ENCODE measurements at places on chromosomes 12 and 14.

GRCh38 chr14:53017837-53018236 is 67.0 kb upstream of the FERMT2 start:
- no peak overlapping the region for H3K27ac ChIP-seq
- H3K4me3 ChIP-seq = no peak overlapping the region
- no peaks in the 10 kb centered on the region for H3K4me1 ChIP-seq
- H3K27me3 ChIP-seq = peaks cover 5% of the 10 kb centered on the region
- H3K36me3 ChIP-seq = no peaks in the 10 kb centered on the region

DNA sequence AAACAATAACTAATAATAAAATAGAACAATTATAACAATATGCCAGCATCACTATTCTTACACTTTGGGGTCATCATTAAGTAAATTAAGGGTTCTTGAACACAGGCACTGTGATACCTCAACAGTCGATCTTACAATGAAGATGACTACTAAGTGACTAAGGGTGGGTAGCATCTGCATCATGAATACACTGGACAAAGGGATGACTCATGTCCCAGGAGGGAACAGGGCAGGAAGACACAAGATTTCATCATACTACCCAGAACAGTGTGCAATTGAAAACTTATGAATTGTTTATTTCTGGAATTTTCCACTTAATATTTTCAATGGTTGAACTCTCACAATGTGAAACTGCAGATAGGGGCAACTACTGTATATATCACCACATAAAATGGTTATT is 19.7 kb downstream of the TSPAN19 start:
- H3K27me3 ChIP-seq = no peaks in the 10 kb centered on the region
- no peak overlapping the region for H3K27ac ChIP-seq
- H3K4me3 ChIP-seq = no peak overlapping the region
- no peaks in the 10 kb centered on the region for H3K36me3 ChIP-seq
- peaks cover 6% of the 10 kb centered on the region for H3K4me1 ChIP-seq

- no peaks in the 10 kb centered on the region for H3K27me3 ChIP-seq
- DNase-seq = peak; percentile 27
- no peak overlapping the region for H3K4me3 ChIP-seq
- H3K4me1 ChIP-seq = peaks cover 4% of the 10 kb centered on the region
- no peak overlapping the region for H3K27ac ChIP-seq
- H3K36me3 ChIP-seq = no peaks in the 10 kb centered on the region
These were observed 213.0 kb downstream of the MON2 start for GRCh38 chr12:62679608-62680007.

DNA sequence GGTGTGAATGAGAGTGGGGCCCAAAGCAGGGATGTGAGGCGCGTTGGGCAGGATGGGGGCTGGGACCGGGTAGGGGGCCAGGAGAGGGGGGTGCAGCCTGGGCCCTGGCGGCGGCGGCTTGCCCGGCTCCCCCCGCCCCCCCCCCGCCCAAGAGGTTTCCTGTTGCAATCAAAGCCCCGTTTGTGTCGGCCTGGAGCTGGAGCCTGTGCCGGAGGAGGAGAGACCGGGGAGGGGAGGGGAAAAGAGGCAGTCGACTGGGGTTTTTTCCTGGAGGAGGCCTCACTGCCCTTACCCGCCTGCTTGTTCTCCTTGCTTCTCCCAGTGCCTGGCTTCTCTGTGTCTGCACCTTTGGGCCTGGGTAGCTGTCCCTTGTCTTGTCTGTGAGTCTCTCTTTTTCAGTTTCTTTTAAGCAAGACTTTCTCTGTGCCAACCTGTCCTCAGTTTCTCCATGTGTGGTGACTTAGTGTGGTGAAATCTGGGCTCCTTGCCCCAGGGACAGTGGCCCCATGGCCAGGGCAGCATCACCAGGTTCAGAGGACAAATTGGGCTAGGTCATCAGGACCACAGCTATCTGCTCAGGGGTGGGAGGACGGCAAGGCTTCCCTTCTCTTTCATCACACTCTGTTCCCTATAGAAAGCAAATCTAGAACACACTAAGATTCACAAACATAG is 8.5 kb downstream of the RARG start:
- H3K4me1 ChIP-seq = peaks cover 37% of the 10 kb centered on the region
- H3K36me3 ChIP-seq = no peaks in the 10 kb centered on the region

- H3K27me3 ChIP-seq = no peaks in the 10 kb centered on the region
- peaks cover 9% of the 10 kb centered on the region for H3K36me3 ChIP-seq
- no peaks in the 10 kb centered on the region for H3K4me1 ChIP-seq
- no peak overlapping the region for H3K27ac ChIP-seq
- H3K4me3 ChIP-seq = no peak overlapping the region
These were observed 27.4 kb upstream of the DIP2B start for GRCh38 chr12:50477241-50477832.

- H3K36me3 ChIP-seq = no peaks in the 10 kb centered on the region
- no peaks in the 10 kb centered on the region for H3K27me3 ChIP-seq
- H3K4me3 ChIP-seq = no peak overlapping the region
These were observed 98.3 kb downstream of the PTGER2 start for GRCh38 chr14:52412426-52412825.

DNA sequence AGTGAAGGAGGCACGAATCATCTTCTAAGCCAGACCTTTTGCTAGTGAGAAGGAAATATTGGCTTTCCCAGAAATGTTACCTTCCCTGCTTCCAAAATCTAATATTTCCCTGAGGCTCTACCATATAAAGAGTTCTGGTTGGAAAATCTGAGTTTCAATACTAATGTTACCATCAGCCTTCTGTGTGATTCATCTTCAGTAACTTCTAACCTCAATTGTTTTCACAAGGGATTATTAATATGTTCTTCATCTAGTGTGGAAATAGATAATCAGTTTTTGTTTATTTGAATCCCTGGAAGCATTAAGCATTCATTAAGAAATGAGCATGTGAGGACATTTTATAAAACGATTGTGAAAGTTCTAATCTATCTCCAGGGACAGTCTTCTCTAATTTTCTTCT is 720.9 kb downstream of the AACS start:
- no peak for DNase-seq
- no peaks in the 10 kb centered on the region for H3K27me3 ChIP-seq
- H3K27ac ChIP-seq = no peak overlapping the region

DNA sequence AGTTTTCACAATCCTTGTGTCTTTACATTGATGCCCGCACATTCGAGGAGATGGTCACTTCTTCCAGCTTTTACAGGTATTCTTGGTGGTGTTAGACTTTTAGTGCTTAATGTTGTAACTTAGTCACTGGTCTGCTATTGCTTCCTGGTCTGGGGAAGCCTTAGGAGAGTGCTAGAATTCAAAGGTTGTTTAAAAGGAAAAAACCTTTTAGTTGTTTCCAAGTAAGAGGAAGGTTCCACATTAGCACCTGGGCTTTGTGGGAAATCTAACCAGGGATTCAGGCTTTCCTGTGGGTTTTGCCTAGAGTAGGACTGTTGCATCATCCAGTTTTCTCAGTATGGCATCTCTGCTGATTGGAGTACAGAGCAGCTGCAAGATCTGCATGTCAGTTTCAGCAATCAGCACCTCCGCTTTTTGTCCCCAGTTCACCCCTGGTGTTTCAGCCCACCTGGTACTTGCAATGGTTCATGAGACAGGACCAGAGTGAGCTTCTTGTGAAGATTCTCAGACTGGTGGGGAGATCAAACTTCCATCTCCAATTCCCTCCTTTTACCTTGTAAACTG is 44.0 kb upstream of the PLBD1 start:
- no peak overlapping the region for H3K4me3 ChIP-seq
- DNase-seq = no peak
- no peaks in the 10 kb centered on the region for H3K27me3 ChIP-seq
- H3K27ac ChIP-seq = no peak overlapping the region
- H3K4me1 ChIP-seq = no peaks in the 10 kb centered on the region

DNA sequence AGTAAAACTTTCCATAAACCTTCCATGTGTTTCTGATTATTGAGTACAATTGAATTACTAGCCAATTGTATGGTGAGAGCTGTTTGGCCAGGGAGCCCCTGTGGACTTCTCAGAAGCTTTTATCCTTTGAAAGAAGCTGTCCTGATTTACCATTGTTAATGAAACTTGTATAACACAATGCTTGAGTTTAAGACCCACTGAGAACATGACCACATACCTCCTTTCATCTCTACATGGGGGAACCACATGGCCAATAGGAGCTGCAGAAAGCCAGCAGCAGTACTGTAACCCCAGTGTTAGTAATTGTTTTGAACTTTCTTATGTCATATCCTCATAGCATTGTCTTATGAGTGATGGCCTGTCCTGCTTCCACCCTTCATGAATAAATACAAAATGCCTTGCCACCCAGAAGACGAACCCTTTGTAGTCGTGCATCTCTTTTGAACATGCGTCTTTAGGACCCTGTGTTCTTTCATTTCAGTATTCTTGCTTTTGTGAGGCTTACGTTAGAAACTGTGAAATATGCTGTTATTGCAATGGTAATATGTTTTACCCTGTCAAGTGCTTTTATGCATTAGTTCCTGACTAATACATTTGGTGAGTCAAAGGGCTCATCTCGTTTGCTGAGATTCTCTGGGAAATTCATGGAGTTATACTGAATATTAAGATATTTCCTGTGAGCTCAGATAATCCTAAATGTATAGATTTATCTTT is 815.7 kb downstream of the NRXN3 start:
- H3K4me1 ChIP-seq = no peaks in the 10 kb centered on the region
- peak; percentile 34 for DNase-seq
- H3K36me3 ChIP-seq = no peaks in the 10 kb centered on the region
- no peak overlapping the region for H3K27ac ChIP-seq
- no peaks in the 10 kb centered on the region for H3K27me3 ChIP-seq

DNA sequence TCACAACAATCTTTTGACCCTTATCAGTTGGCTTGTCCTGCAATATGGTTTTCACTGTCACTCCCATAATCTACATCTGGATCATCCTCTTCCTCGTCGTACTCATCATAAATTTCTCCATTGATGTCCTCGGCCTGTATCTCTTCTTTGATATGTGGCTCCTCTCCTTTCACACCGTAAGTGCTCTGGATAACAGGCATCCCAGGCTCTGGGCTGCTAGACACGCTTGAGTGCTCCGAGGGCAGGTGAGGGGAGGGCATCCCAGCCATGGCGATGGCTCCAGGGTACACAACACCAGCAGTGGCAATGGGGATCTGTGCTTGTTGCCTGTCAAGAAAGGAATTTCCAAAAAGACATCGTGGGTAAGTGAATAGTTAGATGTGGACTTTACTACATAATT is 415.3 kb downstream of the SOX5 start:
- DNase-seq = no peak
- no peaks in the 10 kb centered on the region for H3K36me3 ChIP-seq

- H3K36me3 ChIP-seq = no peaks in the 10 kb centered on the region
- no peak for DNase-seq
- no peak overlapping the region for H3K27ac ChIP-seq
- H3K4me1 ChIP-seq = no peaks in the 10 kb centered on the region
- no peak overlapping the region for H3K4me3 ChIP-seq
These were observed 149.7 kb downstream of the PTPRO start for GRCh38 chr12:15472036-15472435.

- H3K36me3 ChIP-seq = no peaks in the 10 kb centered on the region
- peaks cover 31% of the 10 kb centered on the region for H3K4me1 ChIP-seq
- H3K27me3 ChIP-seq = no peaks in the 10 kb centered on the region
These were observed 55.3 kb downstream of the VCPKMT start for GRCh38 chr14:50060871-50061663.

DNA sequence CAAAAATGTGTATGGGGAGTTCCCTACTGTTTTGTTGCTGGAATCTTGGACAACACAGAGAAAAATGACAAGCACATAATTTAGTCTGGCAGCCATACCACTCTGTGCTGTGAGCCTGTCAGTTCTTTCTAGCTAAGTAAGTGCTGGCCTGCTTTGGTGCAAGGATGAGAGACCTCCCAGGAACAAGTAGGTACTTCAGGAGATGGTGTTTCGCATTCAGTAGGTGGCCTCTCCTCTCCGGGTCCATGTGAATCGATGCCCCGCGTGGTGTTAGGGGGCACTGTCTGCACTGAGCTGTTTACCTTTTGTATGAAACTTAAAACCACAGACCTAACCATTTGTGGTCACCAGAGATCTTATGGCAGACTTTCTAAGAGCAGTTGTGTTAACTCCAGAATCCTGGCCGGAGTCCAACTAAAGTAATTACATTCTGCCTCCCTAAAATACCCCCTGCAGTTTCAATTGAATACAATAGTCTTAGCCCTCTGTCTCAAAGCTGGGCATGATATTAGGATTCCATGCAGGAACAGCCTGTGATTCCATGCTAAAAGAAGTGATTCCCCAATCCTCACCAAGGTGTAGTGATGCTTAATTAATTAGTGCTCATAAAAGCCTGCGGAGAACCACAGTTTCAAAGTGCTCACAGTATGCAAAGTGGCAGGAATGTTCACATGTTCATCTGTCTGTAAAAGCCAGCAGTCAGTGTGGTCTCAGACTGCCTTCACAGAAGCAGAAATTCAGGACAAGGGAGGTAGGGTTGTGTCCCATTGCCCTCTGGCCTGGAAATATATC is 64.2 kb downstream of the LLPH start:
- peaks cover 2% of the 10 kb centered on the region for H3K27me3 ChIP-seq
- H3K36me3 ChIP-seq = no peaks in the 10 kb centered on the region
- no peak overlapping the region for H3K4me3 ChIP-seq
- H3K27ac ChIP-seq = no peak overlapping the region

- peaks cover 16% of the 10 kb centered on the region for H3K4me1 ChIP-seq
- no peak overlapping the region for H3K27ac ChIP-seq
- no peaks in the 10 kb centered on the region for H3K36me3 ChIP-seq
These were observed 389.6 kb downstream of the LRIG3 start for GRCh38 chr12:58530742-58531062.

DNA sequence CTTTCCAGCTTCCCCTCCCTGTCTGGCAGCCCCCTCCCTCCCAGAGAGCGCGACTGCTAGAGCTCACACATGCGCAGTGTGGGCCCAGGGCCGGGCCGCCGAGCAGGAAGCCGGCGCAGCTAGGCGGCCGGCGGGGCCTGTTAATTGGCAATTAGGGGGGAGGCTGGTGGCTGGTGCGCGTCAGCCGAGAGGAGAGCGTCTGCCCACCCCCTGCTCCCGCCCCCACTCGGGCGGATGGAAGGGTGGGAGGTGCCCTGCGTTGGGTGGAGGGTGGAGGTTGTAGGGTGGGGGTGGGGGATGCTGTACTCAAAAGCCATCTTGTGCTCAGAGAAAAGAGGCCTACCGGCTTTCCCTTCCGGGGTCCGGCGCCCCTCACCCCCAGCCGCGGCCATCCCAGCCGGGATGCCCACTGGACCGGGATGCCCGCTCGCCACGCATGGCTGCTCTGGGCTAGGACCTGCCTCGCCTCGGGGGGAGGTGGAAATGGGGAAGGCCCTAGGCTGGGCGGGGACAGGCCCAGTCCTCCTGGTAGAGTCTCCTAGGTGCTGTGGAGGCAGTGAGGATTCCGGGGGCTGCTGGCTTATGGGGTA is 9.2 kb downstream of the HOXC8 start:
- peak; percentile 65 for DNase-seq
- no peak overlapping the region for H3K4me3 ChIP-seq
- H3K36me3 ChIP-seq = no peaks in the 10 kb centered on the region
- H3K27ac ChIP-seq = no peak overlapping the region
- peaks cover 84% of the 10 kb centered on the region for H3K27me3 ChIP-seq
- peaks cover 3% of the 10 kb centered on the region for H3K4me1 ChIP-seq

GRCh38 chr14:73949752-73950734 is at the start of the genes COQ6 and FAM161B:
COQ6 (plus strand) TSS chr14:73950302; CDS start chr14:73950333, 31 bp downstream.
FAM161B (minus strand) TSS chr14:73950094; CDS start chr14:73950026, 68 bp downstream.
- H3K36me3 ChIP-seq = no peaks in the 10 kb centered on the region
- H3K4me1 ChIP-seq = peaks cover 5% of the 10 kb centered on the region
- DNase-seq = peak; percentile 98
- H3K27me3 ChIP-seq = no peaks in the 10 kb centered on the region
- peak within 1 kb of the TSS; percentile 64 for H3K4me3 ChIP-seq

Measured in endothelial cell of umbilical vein (primary cell).